Erythroblast (primary cell): ENCODE measurements at places on chromosomes 4 and X.

DNA sequence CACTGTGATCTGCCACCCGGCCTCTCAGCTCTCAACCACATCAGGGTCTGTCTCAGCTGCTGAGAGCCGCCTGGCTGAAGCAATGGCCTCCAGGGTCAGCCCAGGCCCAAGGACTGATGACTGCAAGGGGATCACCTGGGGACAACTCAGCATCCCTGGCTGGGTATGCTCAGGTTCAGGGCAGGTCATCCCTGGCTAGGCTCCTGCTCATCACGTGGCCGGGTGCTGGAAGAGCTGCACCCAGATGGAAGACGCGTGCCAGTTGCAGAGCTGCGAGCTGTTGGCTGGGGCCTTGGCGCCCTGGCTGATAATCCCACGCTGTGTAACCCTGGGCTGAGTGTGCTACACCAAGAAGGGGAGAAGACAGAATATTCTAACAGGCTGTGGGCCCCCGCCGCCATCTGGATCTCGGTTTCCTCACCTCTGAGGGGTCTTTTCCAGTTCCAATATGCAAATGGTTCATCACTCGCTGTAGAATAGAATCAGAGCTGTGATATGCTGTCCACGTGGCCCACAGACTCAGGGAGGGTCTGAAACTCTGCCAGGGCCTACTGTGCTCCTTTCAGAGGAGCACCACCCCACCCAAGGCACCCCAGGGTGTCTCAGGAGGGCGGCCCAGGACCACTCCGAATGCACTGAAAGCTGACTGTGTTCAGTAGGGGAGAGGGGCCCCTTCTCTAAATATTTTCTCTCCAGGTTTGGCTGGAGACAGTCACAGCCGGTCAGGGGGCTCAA is 338.8 kb downstream of the BCOR start:
- DNase-seq: no peak

- DNase-seq: no peak
Observed at GRCh38 chr4:76498550-76498949, 63.5 kb downstream of the SHROOM3 start.

DNA sequence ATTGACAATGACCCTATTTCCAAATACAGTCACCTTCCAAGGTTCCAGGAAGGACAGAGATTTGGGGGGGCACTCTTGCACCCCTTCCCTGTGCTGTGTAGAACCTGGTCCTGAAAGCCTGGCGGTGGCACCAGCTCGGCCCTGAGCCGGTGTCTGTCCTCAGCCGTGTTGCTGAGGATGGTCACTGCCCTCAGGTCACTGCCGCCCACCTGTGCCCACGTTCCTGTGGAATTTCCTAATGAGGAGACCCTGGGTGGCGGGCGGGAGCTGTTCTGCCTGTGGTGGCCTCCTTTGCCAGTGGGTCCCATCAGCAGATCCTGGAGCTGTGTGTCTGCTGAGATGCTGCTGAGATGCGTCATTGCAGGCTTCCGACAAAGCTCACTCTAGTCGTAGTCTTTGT is 32.9 kb downstream of the NELFA start:
- DNase-seq: no peak

DNA sequence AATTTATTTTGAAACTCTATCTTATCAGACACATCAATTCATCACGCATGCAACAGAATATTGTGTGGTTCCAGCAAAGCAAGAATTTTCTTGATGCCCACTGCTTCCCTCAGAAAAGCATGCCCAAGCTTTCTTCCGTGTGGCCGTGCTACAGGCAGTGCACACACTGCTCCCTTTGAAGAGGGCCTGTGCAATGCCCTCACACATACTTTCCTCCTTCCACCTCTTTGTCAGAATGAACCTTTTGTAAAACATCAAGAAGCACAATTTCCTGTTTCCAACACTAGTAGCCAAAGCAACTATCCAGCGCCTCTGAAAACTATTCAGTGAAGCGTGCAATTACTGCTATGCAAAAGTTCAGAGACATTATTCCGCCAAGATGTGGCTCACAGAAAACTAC is 201.7 kb downstream of the NLGN4X start:
- no peak for DNase-seq

GRCh38 chr4:11596989-11597388 is 168.3 kb upstream of the HS3ST1 start:
- DNase-seq: no peak

- no peak for DNase-seq
Observed at GRCh38 chr4:107725281-107725859, 5.3 kb upstream of the PAPSS1 start.

- DNase-seq: no peak
Observed at GRCh38 chrX:111506826-111507225, 4.6 kb upstream of the SERTM2 start.

GRCh38 chr4:36039026-36039425 is 205.3 kb downstream of the ARAP2 start:
- no peak for DNase-seq

DNA sequence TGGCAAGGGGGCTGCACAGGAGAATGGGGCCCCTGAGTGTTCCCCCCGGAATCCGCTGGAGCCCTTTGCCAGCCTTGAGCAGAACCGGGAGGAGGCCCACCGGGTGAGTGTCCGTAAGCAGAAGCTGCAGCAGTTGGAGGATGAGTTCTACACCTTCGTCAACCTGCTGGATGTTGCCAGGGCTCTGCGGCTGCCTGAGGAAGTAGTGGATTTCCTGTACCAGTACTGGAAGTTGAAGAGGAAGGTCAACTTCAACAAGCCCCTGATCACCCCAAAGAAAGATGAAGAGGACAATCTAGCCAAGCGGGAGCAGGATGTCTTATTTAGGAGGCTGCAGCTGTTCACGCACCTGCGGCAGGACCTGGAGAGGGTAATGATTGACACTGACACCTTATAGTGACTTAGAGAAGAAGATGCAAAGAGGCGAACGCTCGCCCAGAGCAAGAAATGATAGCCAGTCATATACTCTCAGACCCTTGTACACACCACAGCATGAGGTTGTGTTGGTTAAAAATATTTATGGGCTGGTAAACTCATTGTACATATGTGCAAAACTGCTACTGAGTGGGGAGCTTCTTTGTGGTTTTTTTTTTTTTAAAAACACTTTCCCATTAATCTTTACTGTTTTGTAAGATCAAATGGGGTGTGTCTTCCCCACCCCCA is 52.5 kb downstream of the JADE1 start:
- no peak for DNase-seq
